Lung (tissue), 17 donors: ENCODE measurements at places on chromosomes 5 and 9. TPM values are rescaled to one million over a fixed set of nuclear protein-coding genes. Genes with fewer than 3 reads are reported as not detected.

Gene FOXD4L5
- 0.01 TPM for polyA plus RNA-seq

Gene AGXT2
- not detected for polyA plus RNA-seq

Gene NR5A1
- 0.02 TPM for polyA plus RNA-seq

Gene ZNF483
- 0.69 TPM for polyA plus RNA-seq

Gene LPAR1
- 5.2 TPM for polyA plus RNA-seq

Gene FUT7
- polyA plus RNA-seq, result 0.45 TPM

Gene FBLL1
- 0.18 TPM for polyA plus RNA-seq

Gene ISL1
- polyA plus RNA-seq, result 0.17 TPM

Gene UBE2QL1
- 0.02 TPM for polyA plus RNA-seq

Gene TMEM215
- polyA plus RNA-seq, result not detected

Gene DOCK8
- 30.1 TPM for polyA plus RNA-seq

Gene IFT74
- 6.3 TPM for polyA plus RNA-seq

Gene ARSI
- 2.5 TPM for polyA plus RNA-seq

Gene CDC25C
- polyA plus RNA-seq, result 0.55 TPM

Gene FOXD4L6
- not detected for polyA plus RNA-seq

Gene NUTM2F
- not detected for polyA plus RNA-seq

Gene NUTM2G
- polyA plus RNA-seq, result not detected

Gene NOXA1
- polyA plus RNA-seq, result 11.7 TPM

Gene GZMA
- 6.2 TPM for polyA plus RNA-seq

Gene NME5
- 9.6 TPM for polyA plus RNA-seq

Gene SLC4A9
- polyA plus RNA-seq, result 0.06 TPM

Gene WNT8A
- not detected for polyA plus RNA-seq

Gene TRIM36
- 0.60 TPM for polyA plus RNA-seq

Gene EMB
- polyA plus RNA-seq, result 7.6 TPM

Gene TAF9
- 56.7 TPM for polyA plus RNA-seq

Gene OR1J1
- not detected for polyA plus RNA-seq

Gene ANKRD34B
- 0.13 TPM for polyA plus RNA-seq

Gene PCDHA9
- polyA plus RNA-seq, result not detected
